Epithelial cell of proximal tubule (primary cell): ENCODE measurements at places on chromosomes 3 and 15.

- no peak for DNase-seq
Measured at GRCh38 chr3:55620351-55621025, 133.4 kb upstream of the WNT5A start.

GRCh38 chr3:32951410-32951811, at the start of gene CCR4:
Gene CCR4, plus strand, starts transcription at chr3:32951644. Its CDS starts 1,779 bp downstream, at chr3:32953423.
- DNase-seq: no peak

DNA sequence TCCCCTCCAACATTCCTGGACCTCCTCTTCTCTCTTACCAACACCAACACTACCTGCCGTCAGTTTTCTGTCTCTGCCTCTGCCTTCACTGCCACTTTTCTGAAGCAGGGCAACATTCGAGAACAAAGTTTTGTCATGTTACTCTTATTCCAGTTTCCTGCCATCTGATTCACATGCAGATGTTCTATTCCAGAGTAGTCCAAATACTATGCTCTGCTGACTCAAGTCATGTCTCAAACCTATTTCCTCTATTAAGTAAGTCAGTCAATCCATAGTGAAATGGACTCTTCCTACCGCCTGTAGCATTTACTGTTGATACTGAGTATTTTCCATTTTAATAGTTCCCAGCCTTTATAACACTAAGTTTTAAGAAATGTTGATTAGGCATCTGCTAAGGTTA, 43.4 kb downstream of the ESYT3 start:
- DNase-seq: no peak

GRCh38 chr3:170738766-170739165, 131.2 kb downstream of the RPL22L1 start:
- no peak for DNase-seq

GRCh38 chr15:57134071-57134605, 215.7 kb downstream of the TCF12 start:
- no peak for DNase-seq

DNA sequence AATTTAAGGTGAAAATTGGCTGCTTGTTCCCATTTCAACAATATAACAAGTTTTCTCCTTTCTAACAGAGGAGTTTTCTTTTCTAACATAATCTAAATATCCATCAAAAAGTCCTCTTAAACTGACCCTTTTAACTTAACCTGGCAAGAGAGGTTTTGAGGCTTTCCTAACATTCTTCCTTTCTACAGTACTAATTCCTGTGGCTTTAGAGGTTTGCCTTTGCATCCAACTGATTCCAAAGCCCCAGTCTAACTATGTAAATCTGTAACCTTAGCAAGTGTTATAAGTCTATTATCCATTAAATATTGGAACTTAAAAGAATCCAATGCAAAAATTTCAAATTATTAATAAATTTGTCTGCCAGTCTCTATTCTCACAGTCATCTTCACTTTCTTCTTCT, 134.1 kb downstream of the ISL2 start:
- no peak for DNase-seq

DNA sequence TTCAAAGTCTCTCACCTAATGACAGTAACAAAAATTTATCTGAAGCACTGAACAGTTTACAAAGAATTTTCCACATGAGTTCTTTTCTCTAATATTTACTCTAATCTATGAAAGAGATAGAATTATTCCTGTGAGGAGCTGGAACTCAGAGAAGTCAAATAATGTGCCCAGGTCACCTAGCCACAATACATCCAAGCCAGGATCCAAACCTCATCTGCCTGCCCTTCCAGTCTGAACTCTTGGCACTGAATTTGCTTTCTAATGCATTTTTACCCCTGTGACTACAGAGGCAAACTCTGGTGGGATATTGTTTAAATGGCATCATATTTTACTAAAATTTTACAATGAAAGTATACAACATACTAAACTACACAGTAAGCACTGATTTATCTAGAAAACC, 191.4 kb upstream of the RORA start:
- no peak for DNase-seq

DNA sequence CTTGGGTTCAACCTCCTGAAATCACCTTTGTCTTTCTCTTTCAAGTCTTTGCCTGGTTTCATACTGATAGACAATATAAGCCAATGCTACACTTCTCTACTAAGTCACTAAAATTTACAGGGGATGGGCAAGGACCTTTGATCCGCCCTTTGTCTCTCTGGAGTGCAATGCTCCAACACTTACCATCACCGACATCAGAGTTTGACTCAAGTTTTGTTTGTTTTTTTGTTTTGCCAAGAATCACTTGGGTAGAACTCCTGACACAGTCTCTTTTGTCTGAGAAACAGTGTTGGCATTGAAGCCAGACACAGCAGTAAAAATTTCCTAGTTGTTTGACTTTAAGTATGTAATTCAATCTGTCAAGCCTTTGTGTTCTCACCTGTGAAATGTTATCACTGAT, 29.3 kb downstream of the NFKBIZ start:
- no peak for DNase-seq

GRCh38 chr3:157075693-157076420, 84.1 kb downstream of the CCNL1 start:
- DNase-seq: no peak

- DNase-seq: no peak
Measured at GRCh38 chr3:160314995-160315394, 84.0 kb downstream of the IFT80 start.

GRCh38 chr3:186705882-186706780, 11.0 kb upstream of the KNG1 start:
- no peak for DNase-seq

- DNase-seq: peak; percentile 100
Measured at GRCh38 chr3:36993326-36994283, at the start of gene MLH1. Gene MLH1, plus strand, starts transcription at chr3:36993518. Its CDS starts 30 bp downstream, at chr3:36993548.

GRCh38 chr3:16868513-16868912, 16.2 kb upstream of the PLCL2 start:
- no peak for DNase-seq

DNA sequence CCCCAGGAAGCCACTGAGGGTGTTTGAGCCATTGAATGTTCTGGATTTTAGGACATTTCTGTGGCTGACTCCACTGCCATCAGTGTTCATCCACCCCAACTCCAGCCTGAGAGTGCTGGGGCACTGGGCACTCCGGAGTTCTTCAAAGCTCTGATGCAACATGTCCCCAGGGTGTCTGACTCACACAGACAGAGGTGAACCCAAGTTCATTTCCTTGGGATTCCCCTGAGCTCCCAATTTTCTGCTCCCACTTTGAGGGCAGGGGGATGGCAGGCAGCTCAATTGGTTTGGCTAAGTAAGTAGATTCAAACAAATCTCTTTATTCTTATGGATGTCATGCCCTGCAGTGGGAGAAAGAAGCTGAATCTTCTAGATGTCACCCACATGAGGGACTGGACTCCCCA, 2.2 kb downstream of the STRA6 start:
- no peak for DNase-seq

DNA sequence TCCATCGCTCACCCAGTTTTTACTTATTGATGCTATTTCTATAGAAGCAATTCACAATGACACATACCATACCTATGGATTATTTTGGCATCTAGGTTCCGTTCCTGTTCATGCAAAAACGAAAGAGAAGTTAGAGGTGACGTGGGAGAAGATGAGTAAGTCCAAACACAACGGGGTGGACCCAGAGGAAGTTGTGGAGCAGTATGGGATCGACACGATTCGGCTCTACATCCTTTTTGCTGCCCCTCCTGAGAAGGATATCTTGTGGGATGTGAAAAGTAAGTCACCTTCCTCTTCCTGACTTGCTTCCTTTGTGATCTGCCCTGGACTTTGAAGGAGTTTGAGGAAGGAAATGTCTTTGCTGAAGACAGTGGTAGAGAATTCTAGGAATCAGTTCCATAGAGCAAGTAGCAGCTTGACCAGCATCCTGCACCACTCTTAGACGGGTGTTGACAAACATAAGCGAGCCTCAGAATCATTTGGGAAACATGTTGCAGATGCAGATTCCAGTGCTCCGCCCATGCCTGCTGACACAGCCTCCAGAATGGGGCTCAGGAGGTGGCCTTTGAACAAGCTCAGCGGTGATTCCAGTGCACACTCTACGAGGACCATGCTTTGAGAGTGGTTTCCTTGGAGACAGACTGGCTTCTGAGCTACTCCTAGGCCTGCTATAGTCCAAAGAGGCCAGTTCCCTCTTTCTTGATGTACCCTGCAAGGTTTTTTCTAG, 78.4 kb upstream of the LIMD1 start:
- DNase-seq: no peak

- DNase-seq: no peak
Measured at GRCh38 chr3:126716057-126716456, 12.0 kb downstream of the CHCHD6 start.

GRCh38 chr15:53209396-53210042, 419.4 kb upstream of the ONECUT1 start:
- DNase-seq: no peak

GRCh38 chr3:155296413-155296812, 2.9 kb upstream of the STRIT1 start:
- no peak for DNase-seq
